ENCODE measurements at places on chromosomes 2 and 18.

- DNase-seq: no peak
Measured at GRCh38 chr2:213722565-213722964, 438.3 kb downstream of the SPAG16 start.

DNA sequence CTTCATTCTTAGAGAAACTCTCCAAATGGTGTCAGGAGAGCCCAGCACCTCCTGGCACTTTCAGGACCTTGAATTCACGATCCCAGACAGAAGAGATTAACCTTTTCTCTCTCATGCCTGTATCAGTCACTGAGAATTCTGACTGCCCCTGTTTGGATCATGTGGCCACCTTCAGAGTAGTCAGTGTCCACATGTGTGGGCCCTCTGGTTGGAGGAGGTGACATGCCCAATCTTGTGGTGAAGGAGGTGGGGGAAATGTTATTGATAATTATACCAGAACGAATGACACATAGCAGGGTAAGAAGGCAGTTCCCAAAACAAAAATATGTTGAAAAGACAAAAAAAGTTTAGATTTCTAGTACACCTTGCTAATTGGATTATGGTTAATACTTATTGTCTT lies 31.7 kb downstream of the UBXN4 start:
- DNase-seq: no peak

DNA sequence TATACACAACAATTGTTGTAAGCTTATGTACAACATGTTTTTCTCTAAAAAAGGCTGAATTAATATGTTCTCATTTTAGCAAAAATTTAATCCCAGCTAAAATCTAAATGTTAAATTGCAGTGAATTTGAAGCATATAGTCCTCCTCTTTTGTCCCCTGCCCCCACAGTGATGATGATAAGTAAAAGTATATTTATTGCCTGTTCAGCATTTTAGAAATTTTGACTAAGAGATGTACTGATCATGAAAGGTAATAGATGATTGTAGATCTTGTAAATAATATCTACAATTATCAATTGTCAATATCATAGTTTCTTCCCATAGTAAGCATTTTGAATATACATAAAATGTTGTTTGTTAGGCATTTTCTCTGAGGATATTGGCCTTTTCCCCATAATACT lies 113.9 kb downstream of the AGPS start:
- DNase-seq: no peak

DNA sequence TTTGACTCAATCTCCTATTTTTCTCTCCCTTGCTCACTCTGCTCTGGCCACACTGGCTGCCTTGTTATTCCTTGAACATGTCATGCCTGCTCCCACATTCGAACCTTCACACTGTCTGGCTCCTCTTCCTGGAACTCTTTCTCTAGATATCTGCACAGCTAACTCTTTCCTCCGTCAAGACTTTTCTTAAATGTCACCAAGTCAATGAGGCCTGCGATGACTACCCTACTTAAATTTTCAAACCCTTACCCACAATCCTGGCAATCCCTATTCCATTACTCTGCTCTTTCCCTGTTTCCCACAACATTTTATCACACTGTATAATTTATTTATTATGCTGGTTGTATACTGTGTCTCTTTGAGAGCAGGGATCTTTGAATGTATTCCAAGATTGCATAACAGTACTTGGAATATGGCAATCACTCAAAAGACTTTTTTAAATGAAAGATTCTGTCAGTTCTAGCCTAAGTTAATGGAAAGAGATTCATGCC lies 206.2 kb downstream of the SRBD1 start:
- no peak for DNase-seq

DNA sequence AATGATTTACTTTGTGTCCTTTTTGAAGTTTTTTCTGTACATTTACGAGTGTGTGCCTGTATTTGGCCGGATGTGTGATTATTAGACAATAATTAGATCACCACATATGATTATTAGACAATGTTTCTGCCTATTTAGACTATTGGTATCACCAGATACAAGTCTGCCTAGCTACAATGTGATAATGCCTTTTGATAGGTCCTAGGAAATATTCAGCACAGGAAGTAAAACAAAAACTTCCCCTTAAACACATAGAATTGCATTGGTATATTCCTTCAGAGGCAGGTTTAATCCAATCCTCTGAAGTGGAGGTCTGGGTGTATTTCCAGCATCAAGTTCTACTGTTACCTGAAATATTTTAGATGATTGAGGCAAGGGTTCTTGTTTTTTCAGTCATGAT lies 275.1 kb downstream of the TGIF1 start:
- DNase-seq: no peak

- no peak for DNase-seq
Measured at GRCh38 chr2:36572054-36572718, 25.8 kb downstream of the FEZ2 start.

- DNase-seq: no peak
Measured at GRCh38 chr2:127014630-127015029, 92.3 kb downstream of the BIN1 start.

DNA sequence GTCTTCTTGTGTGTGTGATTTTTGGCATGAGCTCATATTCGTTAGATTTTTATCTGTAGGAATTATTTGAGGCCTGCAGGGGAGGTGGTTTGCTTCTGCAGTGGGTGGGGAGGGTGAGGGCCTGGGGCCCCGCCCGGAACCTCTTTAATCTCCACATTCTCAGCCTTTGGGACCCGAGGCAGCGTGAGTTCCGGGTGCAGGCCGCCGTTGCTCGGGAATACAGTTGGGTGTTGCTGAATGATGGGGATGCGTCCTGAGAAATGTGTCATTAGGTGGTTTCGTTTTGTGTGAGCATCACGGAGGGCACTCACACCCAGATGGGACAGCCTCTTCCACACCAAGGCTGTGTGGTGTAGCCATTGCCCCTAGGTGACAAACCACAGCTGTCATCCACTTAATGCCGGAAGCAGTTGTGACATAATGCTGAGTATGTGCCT lies 13.7 kb upstream of the GAL3ST2 start:
- DNase-seq: peak; percentile 56

DNA sequence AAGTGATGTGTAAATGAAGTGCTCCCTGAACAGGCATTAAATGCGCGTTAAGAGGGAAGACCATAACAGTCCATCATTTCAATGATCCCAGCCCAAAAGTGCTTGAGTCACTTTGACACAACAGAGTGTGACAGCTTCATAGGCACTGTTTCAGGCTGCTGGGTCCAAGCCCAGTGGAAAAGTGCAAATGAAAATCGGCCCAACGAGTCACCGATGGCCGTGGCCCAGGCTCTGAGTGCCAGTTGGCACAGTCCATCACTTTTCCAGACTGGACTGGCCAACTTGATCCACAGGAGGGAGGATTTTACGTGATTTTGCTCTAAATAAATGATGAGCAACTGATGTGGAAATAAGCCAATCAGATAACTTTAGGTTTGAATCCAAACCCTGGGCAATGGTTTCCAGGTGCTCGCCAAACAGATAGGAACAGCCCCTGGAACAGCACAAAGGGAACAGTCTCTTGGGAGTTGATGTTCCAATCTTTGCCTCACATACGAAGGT lies 114.0 kb downstream of the SP3 start:
- DNase-seq: peak; percentile 67

GRCh38 chr2:66571918-66572317 lies 137.0 kb downstream of the MEIS1 start:
- no peak for DNase-seq

DNA sequence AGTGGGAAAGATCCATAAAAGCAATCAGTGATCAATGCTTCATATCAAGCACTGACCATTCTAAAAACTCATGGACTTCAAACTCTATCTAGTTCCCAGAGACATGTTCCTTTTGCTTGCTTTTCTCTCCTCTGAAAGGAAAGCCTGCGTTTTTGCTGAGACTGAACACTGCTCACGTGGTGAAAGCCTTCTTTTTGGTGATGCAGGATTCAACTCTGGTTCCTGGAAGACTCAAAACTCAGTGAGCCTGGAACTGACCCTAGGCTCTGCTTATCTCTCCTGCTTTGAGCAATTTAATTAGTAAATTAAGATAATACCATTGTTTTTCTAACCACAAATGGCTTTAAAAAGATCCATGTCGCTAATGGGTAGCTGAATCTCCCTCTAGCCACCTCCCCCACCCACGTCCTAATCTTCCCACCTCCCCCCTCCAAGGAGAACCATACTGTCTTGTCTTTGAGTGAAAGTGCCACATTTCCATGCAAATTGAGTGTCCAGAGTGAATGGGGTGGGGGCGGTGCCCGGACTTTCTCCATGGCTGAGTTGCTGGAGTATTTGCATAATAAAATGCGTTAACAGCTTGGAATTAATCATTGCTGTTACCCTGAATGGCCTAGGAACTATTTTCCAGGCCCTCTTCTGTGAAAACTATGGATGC lies 130.5 kb downstream of the BCL11A start:
- DNase-seq: no peak

GRCh38 chr2:183253441-183254130 lies 129.3 kb downstream of the NUP35 start:
- no peak for DNase-seq

DNA sequence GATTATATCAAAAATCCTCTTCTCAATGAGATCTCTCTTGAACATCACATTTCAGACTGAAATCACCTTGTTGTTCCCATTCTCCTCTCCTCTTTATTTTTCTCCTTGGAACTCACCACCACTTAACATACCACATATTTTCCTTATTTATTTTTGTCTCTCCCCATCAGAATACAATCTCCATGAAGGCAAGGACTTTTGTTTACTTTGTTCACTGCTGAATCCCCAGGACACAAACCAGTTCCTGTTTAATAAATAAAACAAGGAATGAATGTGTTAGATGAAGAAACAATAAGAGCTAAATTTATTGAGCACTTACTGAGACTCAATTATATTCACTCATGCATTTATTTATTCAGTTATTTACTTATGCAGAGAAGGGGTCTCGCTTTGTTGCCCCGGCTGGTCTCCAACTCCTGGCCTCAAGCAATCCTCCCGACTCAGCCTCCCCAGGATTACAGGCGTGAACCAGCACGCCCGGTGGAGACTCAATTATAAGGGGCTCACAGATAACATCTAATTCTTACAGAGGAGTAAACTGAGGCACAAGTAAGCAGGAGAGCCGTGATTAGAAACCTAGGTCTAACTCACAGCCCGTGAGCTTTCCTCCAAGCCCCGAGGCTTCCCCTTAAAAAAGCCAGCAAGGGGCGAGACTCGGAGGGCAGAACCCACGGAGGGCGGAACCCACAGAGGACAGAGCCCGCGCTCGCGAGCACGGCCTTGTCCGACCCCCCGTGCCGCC lies 616 bp upstream of the TAF1B start:
- no peak for DNase-seq

- DNase-seq: no peak
Measured at GRCh38 chr2:157858846-157859245, 17.3 kb downstream of the ACVR1 start.

DNA sequence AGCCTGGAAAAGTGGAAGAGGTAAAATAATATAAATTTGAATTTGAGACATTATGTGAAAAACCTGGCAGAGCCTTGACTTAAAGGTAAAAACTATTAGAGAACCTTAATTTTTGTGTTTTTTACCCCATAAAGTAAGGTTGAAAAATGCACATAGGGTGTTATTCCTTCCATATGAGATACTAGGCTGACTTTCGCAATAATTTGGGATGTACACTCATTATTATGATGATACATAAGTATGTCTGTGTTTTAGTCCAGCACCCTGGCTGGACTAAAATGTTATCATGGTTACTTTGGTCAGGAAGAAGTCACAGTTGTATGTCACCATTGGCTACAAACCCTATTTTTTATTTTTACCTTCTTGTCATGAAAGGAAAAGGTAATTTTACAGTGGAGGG lies 19.8 kb downstream of the NEMP2 start:
- DNase-seq: no peak

- DNase-seq: no peak
Measured at GRCh38 chr2:1674276-1674675, 70.0 kb downstream of the PXDN start.
